ENCODE measurements at places on chromosomes 1 and 21.

DNA sequence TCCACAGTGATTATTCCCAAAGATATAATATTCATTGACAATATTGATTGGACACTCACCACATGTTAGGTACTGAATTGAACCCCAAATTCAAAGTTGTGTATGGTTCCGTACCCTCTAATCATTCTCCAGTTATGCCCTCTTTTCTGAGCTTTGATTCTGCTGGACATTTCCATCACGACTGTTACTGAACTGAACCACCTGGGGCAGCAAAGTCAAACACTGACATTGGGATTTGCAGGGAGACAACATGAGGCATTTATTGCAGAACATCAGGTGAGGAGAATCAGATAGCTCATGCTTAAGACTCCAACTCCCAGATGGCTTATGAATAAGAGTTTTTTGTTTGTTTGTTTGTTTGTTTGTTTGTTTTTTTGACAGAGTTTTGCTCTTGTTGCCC is 420.9 kb downstream of the DISC1 start:
- DNase-seq, result no peak

DNA sequence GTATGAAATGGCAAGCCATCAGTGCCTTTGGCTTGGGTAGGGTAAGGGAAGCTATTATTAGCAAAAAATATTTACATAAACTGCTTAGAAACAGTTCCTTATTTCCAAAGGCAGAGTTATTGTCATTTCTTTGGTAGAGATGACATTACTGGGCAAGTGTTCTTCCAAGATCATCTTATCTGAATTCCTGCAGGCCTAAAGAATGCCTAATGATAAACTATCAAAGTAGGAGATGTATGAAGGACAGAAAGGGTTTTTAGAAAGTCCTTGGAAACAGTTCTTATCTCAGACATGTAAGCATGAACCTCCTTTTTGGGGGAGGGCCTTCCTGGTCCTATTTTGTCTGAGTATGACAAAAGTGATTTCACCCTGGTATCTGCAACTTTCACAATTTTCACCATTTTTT is 5.1 kb upstream of the FRRS1 start:
- no peak for DNase-seq

GRCh38 chr1:161943737-161944136 is 79.9 kb downstream of the OLFML2B start:
- DNase-seq, result no peak

DNA sequence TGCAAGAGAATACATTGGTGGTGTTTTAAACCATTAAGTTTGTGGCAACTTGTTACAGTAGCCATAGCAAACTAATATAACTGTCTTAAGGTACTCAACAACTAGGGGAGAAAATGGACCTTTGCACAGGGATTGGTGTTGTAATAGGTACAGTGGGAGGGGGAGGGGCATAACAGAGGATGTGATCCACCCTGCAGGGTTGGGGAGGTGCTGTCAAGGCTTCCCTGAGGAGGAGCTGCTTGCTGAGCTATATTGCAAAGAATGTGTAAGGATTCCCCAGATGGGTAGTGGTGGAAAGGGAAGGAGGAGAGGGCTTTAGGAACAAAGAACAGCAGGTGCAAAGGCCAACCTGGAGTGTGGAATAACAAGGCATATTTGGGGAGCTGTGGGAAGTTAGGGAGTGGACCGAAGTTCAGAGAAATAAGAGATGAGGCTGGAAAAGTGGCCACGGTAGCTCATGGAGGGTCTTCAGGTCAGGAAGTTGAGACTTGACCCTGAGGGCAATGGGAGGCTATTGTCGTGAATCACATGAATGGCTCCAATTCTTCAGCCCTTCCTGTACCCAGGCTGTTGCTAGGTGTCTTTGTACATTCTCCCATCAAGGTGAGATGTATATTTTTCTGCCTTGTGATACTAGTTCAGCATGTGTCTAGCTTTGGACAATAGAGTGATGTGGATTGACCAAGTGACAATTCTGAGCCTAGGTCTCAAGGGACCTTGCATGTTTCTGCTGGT is 168.6 kb upstream of the CSF3R start:
- no peak for DNase-seq

DNA sequence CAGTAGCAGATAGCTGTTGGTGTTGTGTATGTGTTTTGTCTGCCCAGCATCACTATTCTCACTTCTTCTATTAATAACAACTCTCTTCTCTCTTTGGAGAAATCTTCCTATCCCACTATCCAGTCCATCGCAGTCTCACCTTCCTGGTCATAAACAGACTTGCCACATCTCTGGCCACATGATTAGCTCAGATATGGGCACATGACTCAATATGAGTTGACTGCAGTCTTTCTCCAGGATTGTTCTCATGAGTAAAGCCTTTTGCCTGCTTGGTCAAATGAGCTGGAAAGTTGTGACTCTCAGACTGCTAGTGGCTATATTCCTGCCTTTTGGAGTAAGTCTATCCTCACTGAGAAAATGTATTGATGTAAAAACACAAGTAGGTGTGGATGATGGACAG is 32.9 kb upstream of the TADA1 start:
- DNase-seq, result peak; percentile 44

DNA sequence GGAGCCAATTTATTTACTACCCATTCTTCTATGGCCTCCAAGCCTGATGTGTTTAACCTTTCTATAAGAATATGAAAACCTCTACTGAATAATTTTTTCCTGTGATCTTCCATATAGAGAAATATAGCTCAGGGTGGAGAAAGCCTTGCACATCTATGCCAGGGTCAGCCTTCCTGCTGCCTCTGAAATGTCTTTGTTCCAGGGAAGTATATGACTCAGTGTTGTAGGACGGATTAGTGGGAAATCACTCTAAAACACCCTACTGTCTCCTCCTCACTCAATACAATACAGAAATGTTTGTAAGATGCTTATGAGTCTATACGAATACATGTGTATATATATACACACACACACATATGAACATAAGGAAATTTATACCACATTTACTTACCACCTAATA is 1044.9 kb downstream of the BRINP3 start:
- peak; percentile 2 for DNase-seq

DNA sequence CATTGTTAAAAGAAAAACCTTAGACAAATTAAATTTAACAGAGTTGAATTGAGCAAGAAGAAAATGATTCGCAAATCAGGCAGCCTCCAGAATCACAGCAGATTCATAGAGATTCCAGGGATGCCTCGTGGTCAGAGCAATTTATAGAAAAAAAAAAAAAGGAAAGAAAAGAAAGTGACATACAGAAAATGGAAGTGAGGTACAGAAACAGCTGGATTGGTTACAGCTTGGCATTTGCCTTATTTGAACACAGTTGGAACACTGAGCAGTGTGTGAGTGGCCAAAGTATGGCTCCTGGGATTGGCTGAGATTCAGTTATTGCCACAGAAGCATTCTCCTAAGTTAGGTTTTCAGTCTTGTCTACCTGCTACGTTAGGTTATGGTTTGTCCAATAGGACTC is 9.1 kb upstream of the C21orf91 start:
- peak; percentile 52 for DNase-seq

DNA sequence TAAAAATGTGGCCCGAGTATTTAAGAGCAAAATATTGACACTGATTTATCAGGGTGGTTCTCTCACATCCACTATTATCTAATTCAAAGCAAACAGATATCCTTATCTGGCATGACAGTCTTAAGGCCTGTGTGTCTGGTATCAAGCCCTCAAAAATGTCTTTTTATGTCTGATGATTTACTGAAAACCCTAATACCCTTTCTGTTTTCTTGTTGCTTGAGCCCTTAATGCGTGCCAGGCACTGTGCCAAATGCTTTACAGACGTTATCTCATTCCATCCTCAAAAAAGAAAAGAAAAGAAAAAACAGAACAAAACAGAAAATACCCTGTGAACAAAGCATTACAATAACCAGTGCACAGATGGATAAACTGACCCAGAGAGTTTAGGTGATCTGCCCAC is 5.7 kb downstream of the DUSP23 start:
- DNase-seq, result no peak

DNA sequence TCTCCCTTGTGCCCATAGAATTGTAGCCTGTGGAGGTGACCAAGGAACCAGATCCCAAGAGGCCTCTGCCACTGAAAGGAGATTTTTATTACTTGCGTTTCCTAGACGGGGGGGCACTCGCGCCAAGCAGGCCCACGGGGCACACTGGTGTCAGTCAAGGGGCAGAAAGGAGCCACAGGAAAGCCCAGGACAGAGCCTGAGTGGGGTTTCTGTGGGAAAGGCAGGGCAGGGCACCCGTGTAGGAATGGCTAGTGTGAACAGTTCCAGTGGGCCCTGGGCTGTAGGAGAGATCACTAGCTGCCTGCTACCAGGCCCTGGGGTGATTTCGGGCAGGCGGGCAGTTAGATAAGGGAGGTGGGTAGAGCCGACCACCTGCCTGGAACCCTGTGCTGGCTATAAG is 70.8 kb downstream of the ADARB1 start:
- no peak for DNase-seq

GRCh38 chr1:2874607-2875480 is 73.4 kb upstream of the TTC34 start:
- DNase-seq, result no peak

DNA sequence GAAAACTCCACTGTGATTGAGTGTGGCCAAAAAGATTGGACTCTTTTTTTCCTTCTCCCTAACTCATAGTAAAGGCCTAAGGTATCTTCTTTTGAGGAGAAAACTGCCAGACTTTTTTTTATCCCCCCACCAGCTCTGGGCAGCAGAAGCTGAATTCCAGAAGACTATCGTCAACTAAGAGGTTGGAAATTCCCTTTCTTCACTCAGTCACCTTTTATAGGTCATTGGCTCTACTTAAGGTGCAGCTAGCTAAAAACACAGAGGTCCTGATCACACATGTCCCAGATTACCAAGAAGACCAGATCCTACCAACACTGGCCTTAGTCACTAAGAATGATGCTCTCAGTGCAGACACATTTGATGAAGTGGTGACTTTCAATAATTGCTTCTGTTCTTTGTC is 1441.2 kb downstream of the PLA2G4A start:
- DNase-seq, result no peak

DNA sequence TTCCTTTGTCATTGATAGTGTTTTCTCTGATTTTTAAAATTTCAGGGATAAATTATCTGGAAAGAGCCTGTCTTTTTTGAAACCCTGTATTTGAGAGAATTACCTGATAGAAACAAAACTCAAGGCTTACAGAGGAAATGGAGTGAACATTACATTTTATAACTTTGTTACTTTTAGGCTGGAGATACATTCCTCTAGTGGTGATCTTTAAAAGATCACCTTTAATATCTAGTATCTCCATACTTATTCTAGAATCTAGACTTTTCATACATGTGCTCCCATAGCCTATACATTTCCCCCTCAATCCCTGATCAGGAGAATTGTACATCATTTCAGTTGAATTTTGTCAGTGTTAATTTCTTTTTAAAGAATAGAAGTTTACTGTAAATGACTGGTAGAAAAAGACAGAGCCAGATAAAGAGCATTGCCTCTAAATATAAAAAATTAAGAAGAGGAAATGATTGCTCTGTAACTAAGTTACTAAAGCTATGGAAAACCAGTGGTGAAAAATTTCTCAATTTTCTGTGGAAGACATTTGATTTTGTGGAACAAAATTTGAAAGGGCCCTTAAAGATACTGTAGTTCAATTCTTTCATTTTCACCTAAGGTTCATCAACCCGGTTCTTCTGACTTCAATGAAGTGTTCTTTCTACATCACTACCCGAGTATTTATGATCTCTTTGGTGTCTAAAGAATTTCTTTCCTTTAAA is 33.7 kb downstream of the RASAL2 start:
- no peak for DNase-seq

DNA sequence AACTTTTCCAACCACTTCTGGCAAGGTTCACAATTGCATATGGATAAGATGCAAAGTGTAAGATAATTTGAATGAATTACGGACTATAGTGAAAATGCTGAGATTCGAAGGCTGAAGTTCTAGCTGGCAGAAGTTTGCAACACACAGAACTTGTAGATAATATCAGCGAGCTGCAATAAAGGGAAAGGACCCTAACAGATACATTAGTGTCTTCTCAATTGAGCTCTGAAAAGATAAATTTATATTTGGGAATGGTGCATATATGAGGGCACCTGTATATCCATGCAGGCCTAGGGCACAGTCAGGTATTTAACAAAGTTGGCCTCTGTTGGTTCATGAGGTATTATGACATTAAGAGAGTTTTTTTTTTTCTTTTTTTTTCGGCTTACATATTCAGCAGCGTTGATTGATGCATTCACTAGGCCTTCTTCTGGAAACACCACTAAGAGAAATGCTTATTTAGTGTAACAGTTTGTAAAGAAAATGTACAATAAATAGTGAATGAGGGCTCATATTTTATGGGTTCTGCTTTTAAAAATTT is 2.2 kb downstream of the NFIA start:
- no peak for DNase-seq

GRCh38 chr1:24632832-24633175 is 10.3 kb upstream of the SRRM1 start:
- DNase-seq, result no peak

DNA sequence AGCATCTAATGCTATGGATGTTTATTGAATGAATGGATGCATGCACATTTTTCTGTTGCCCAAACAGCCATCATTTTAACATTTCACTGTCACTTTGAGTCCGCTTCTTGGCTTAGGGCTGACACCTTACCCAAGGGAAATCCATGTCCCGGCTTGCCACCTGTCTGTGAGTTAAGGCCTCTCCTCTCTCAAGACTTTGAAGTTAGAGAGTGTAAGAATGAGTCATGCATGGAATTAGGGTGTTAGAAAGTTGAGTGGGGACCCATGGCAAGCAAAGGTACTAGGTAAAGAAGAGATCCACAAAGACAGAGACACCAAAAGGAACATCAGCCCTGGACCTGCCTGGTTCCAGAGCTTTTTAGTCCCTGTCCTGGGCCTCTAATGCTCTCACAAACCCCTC is 35.1 kb downstream of the ATP1A1 start:
- no peak for DNase-seq

- DNase-seq, result peak; percentile 33
Measured at GRCh38 chr1:68011657-68012375, 38.6 kb downstream of the DIRAS3 start.

DNA sequence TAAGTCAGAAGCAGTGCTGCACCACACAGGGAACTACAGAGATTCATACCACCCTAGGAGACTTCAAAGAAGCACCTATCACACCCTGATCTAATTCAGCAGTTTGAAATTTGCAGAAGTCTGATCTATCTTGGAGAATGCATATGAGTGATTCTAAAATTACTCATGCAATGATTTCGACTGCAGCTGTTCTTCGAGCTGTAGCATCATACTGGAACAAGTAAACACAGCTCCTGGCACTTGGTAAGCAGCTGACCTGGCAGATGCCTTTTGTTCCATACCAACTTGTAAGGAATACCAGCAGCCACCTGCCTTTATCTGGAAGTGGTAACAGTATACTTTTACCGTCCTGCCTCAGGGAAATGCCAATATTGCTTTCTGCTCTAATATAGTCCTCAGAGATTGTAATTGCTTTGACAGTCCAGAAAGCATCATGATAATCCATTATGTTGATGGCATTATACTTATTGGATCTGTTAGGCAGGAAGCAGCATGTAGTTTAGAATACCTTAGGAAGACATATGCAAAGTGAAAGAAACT is 25.7 kb downstream of the AADACL4 start:
- no peak for DNase-seq

GRCh38 chr1:76268341-76268740 is 193.8 kb downstream of the ST6GALNAC3 start:
- peak; percentile 47 for DNase-seq

Measured in fibroblast of lung (primary cell).